ENCODE measurements at places on chromosomes 13 and 19.

DNA sequence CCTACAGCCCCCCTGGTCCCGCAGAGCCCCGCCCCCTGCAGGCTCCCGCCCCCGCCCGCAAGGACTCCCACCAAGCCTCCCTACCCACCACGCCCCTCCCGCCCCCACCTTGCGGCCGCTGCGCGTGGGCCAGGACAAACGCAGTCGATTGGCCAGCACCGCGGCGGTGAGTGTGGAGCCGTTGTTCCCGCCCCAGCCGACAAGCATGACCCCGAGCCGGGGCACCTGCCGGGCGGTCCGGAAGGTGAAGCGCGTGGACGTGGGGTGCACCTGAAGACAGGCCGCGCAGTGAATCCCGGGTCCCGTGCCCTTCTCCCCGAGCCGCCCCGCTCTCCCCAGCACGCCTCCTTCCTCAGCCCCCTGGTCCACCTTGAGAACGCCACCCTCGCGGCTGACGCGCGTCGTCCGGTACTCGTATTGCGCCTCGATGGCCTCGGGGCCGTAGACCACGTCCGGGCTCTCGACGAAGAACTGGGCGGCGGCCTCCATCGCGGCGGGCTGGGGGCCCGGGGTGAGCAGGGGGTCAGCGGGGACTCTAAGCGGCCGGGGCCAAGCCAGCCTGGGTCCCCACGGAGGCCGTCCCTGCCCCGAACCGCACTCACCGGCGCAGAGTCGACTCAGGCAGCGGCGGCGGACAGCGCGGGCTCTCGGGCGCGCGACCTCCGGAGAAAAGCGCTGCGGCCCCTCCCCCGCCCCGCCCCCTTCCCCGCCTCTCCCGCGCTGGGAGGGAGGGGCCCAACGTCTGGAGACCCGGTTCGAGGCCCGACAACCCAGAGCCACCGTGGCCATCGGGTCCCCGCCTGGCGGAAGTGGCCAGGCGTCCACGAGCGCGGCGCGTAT, at the start of gene ISYNA1:
Gene ISYNA1, minus strand, starts transcription at position 643 of the 840 bp plus-strand sequence. Its CDS starts 154 bp downstream, at position 489.
- DNase-seq: peak; percentile 88

GRCh38 chr13:110636053-110636475, 20.7 kb downstream of the NAXD start:
- DNase-seq: no peak

GRCh38 chr19:38115271-38115802, 108.7 kb downstream of the DPF1 start:
- DNase-seq: no peak

GRCh38 chr19:2032296-2032941, 16.9 kb upstream of the BTBD2 start:
- peak; percentile 59 for DNase-seq

DNA sequence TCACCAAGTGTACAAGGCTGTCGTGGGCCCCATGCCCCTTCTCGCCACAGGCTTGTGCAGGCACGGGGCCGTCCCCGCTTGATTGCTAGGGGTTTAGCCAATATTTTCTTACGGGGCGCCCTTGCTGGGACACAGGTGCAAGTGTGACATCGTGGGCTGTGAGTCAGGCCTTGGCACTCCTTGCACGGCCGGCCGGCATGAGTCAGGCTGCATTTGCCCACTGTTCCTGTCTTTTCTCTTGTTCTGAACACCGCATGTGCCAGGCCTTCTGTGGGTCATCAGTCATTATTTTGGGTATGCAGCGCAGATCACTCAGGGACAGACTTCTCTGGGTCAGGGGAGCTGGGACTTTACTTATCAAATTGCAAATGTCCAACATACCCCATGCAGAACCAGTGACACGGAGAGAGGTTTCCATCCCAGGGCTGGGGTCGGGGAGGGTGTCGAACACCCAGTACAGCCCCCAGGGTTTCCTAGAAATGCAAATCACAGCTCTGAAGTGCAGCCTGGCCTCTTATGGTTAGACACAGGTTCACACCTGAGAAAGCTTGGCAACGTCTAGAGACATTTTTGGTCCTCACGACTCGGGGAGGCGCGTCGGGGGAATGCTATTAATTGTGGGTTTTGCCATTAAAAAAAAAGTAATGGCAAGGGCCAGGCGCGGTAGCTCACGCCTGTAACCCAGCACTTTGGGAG, 22.5 kb upstream of the KLF2 start:
- DNase-seq: no peak

GRCh38 chr13:114097212-114097892, 35.1 kb downstream of the RASA3 start:
- DNase-seq: no peak

DNA sequence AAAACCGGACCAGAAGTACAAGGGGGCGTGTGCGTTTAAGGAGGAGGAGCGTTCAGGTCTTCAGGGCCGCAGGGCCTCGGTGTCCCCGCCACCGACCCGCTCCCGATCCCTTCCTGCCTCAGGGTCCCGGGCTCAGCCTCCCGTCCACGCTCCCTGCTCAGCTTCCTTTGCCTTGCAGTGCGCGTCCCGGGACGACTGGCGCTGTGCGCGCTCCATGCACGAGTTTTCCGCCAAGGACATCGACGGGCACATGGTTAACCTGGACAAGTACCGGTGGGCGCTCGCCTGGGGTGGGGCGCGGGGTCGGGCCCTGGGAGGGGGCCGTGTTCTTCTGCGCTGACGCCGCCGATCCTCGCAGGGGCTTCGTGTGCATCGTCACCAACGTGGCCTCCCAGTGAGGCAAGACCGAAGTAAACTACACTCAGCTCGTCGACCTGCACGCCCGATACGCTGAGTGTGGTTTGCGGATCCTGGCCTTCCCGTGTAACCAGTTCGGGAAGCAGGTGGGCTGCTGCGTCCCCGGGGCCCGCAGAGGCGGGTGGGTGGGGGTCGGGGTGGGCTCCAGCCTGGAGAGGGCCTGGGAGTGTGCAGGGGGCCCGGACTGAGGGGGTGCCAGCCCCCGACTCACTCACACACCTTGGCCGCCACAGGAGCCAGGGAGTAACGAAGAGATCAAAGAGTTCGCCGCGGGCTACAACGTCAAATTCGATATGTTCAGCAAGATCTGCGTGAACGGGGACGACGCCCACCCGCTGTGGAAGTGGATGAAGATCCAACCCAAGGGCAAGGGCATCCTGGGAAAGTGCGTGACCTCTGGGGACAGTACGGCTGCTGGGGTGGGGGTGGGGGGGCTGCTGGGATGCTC, 1.4 kb downstream of the GPX4 start:
- peak; percentile 75 for DNase-seq

- no peak for DNase-seq
Measured at GRCh38 chr13:51097353-51098043, 13.6 kb downstream of the C13orf42 start.

All from ecto neural progenitor cell (in vitro differentiated cells).